ENCODE measurements at places on chromosomes 2 and 18.

- no peak for DNase-seq
Measured at GRCh38 chr2:206840999-206841398, 75.6 kb downstream of the FASTKD2 start.

- no peak for DNase-seq
Measured at GRCh38 chr18:46035696-46036680, 36.1 kb downstream of the PSTPIP2 start.

- peak; percentile 50 for DNase-seq
Measured at GRCh38 chr2:3604991-3605961, 10.4 kb downstream of the COLEC11 start.

- no peak for DNase-seq
Measured at GRCh38 chr2:231918501-231919330, 7.5 kb downstream of the NPPC start.

GRCh38 chr18:38565513-38565912, 999.9 kb upstream of the CELF4 start:
- no peak for DNase-seq

- DNase-seq, result no peak
Measured at GRCh38 chr2:220419647-220420046, 792.2 kb downstream of the SLC4A3 start.

GRCh38 chr18:3648200-3648599, 198.2 kb downstream of the TGIF1 start:
- no peak for DNase-seq

DNA sequence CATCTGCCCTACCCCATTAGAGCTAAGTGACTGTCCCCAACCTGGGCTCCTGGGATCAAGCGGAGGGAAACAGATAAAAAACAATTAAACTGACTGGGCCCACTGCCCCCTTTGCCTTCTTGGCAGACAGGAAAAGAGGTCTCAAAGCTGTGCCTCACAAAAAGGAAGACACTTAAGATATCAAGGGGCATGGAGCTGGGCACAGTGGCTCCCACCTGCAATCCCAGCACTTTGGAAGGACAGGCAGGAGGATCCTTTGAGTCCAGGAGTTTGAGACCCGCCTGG, 75.2 kb upstream of the SP3 start:
- DNase-seq, result no peak

GRCh38 chr2:187482796-187483195, 34.7 kb upstream of the CALCRL start:
- no peak for DNase-seq

DNA sequence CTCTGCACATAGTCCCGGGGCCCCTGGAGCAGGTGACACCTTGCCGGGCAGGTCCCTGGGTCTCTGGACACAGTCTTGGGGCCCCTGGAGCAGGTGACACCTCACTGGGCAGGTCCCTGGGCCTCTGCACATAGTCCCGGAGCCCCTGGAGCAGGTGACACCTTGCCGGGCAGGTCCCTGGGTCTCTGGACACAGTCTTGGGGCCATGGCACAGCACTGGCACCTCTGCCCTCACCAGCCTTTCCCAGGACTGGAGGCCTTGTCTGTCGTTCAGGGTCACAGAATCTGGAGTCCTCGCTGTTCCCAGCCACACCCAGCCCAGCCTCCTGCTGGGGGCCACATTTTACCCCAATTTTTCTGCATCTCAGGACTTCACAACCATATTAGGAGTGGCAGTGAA, 2.2 kb downstream of the TPO start:
- no peak for DNase-seq

GRCh38 chr2:164879901-164880535, 38.4 kb upstream of the COBLL1 start:
- DNase-seq, result no peak

GRCh38 chr2:240586919-240587800, 626 bp downstream of the CAPN10 start:
- no peak for DNase-seq

DNA sequence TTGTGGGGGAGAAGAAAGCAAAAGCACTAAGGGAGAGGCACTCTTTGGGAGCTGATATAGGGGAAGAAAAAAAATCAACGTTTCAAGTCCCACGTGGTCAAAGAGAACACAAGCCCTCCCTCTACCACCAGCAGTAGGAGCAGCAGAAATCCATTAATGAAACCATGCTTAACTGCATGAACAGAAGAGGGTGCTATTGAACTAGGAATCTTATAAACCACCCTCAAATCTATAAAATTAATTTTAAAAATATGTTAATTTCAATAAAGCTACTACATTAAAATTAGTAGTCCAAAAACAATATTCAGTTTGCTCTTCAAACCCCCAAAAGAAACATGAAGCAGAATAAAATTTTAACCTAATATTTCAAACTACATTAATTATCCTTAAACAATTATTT, 147.8 kb downstream of the TMEM18 start:
- DNase-seq, result peak; percentile 23

DNA sequence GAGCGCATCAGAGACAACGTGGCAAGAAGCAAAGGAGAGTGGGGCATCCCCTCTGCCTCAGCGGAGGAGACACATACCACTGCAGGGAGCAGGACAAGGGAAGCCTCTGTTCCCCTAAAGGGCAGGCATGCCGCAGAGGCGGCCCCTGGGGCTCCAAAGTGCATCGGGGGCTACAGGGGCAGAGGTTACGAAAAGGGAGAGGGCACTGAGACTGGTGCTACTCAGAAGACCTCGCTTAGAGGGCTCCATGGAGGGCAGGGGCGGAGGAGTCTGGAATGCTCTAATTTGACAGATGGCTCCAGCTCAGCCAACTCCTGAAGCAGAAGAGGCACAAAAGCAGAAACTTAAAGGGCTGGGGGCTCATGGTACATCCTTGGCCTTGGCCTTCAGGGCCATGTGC, 39.8 kb downstream of the FAM178B start:
- DNase-seq, result no peak

GRCh38 chr2:20704886-20705285, 37.9 kb downstream of the GDF7 start:
- DNase-seq, result no peak

- DNase-seq, result no peak
Measured at GRCh38 chr2:241161646-241162281, 11.5 kb downstream of the PPP1R7 start.

DNA sequence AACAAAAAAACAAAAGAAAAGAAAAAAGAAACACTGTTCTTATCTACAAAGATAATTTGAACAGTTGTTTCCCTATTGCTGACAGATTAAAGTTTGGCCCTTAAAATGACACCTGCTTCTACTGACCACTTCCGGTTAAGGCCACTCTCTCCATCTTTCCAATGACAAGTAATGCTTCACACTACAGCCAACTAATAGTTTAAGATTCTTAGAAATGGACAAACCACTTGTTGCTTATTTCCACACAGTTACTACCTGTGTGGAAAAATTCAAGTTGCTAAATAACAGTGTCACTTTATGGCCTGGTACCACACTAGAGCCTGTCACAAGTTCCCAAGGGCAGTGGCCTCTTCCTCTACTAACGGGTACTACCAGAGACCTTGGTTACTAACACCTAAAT, 2.4 kb downstream of the TMEM185B start:
- no peak for DNase-seq

GRCh38 chr2:201257956-201258665, 2.2 kb upstream of the CASP8 start:
- no peak for DNase-seq

GRCh38 chr2:197273485-197273884, 37.1 kb downstream of the ANKRD44 start:
- DNase-seq, result peak; percentile 85

DNA sequence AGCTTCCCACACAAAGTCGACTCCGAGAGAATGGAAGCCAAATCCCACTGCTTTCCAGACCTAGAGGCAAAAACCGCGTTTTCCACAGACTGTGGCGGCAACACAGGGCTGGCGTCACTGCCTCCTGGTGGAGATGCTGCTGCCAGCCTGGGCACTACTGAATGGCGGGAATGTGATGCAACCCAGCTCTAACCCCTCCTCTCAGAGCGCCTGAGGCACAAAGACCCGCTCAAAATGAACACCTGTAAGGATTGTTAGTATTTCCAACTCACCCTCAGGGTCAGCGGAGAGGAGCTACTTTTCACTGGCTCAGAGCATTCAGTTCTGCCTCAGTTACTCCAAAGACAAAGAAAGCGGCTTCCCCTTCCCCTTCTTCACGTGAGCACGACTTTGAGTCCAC, 548.0 kb upstream of the SALL3 start:
- DNase-seq, result no peak

DNA sequence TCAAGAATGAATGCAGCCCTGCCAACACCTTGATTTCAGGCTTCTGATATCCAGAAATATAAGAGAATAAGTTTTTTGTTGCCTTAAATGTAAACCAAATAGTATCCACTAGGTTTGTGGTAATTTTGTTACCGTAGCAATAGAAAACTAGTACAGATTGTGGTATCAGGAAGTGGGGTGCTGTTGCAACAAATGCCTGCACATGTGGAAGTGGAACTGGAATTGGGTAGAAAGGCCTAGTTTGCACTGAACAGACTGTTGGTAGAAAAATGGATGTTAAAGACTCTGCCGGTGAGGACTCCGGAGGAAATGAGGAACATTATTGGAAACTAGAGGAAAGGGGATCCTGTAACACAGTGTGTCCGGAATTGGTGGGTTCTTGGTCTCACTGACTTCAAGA, 145.8 kb upstream of the MGAT5 start:
- DNase-seq, result no peak

DNA sequence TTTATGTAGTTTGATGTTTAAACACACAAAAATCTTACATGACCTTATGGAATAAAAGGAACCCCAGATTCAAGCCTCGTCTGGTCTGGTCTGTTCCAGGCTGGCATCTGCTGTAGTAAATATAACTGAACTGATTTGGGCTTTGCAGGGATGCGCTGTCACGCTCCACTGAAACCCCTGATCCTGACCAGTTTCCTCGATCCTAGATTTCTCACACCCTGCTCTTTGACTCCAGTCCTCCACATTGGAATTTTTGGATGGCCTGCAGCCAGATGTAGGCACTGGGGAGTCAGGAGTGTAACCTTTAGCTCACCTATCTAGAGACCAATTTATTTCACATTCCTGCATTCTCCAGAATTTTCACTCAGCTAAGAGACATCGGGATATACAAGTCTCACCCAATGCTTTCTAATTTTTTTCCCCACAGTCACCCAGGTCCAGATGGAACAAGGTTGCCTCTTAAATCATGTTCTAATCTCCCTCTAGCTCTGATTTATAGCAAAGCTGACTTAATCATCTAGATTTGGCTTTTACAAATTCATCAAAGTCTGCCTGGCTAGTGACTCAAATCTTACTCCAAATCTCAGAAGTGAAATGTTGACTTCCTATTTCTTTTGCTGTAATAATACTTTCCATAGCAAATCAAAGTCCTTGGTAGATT, 219.6 kb downstream of the CD226 start:
- DNase-seq, result no peak
